ENCODE measurements at places on chromosomes 12 and 14.

DNA sequence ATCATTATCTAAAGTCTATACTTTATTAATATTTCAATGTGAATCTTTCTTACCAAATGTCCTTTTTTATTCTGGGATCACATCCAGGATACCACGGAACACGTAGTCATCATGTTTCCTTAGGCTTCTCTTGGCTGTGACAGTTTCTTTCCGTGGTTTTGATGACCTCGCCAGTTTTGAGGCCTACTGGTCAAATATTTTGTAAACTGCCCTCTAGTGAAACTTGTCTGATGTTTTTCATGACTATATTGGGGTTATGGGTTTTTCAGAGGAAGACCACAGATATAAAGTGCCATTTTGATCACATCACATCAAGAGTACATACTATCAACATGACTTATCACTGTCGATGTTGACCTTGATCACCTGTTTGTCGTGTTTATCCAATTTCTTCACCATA, 14.1 kb upstream of the SERPINA6 start:
- no peak for DNase-seq

DNA sequence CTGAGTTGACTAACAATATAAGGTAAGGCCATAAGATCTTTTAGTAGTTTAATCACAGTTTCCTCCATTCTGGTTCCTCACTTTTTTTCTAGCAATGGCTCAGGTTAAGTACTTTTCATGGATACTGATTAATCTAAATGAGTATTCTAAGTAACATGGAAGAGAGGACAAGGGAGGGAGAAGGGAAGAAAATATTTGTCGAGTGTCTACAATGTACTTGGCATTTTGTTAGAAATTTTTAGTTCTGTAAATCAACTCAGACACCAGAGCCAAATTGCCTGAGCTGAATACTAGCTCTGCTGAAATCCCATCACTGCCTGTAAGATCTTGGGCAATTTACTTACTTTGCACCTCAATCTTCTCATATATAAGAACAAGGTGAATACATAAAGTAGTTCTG, 20.2 kb downstream of the RERG start:
- DNase-seq: no peak

GRCh38 chr14:52219488-52220084, 47.9 kb upstream of the PTGDR start:
- DNase-seq: no peak

GRCh38 chr12:128155571-128155970, 111.4 kb upstream of the TMEM132C start:
- no peak for DNase-seq

DNA sequence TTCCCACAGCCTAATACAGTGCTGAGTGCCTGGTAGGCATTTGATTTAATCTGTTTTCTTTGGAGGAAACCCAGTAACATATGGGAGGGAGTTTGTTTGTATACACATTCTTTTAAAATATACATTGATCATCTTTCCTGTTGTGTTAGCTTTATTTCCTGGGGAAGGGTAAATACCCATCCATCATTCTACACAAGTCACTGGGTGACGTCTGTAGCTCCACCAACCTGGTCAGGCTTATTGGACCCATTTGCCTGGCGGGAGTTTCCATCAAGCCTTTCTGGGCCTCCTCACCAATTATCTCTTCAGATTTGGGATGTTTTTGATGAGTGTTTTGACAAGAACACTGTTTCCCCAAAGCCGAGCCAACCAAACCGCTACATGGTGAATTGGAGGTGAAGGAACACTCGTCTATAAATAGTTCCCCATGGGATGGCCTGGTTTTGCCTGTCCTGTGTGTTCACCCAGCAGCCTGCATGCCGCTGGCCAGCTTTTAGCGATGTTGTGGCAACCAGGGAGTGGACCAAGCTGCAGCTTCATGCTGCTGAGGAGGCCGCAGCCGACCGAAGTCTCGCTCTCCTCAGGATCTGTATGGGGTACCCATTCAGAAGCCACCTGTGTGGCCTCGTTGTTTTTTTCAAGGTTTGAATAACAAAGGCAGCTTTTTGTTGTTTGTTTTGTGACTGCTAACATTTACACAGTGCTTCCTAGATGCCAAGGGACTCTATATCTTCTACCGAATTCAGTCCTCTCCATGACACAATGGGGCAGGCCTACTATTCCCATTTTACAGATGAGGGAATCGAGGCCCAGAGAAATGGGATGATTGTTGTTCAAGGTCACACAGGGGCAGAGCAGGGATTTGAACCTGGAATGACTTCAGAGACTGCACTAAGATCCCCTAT, 22.6 kb downstream of the PLXNC1 start:
- DNase-seq: no peak

GRCh38 chr12:42326541-42327226, 717 bp downstream of the PPHLN1 start:
- peak; percentile 4 for DNase-seq

- DNase-seq: peak; percentile 76
Measured at GRCh38 chr12:49296034-49296835, 1.3 kb downstream of the PRPH start.

DNA sequence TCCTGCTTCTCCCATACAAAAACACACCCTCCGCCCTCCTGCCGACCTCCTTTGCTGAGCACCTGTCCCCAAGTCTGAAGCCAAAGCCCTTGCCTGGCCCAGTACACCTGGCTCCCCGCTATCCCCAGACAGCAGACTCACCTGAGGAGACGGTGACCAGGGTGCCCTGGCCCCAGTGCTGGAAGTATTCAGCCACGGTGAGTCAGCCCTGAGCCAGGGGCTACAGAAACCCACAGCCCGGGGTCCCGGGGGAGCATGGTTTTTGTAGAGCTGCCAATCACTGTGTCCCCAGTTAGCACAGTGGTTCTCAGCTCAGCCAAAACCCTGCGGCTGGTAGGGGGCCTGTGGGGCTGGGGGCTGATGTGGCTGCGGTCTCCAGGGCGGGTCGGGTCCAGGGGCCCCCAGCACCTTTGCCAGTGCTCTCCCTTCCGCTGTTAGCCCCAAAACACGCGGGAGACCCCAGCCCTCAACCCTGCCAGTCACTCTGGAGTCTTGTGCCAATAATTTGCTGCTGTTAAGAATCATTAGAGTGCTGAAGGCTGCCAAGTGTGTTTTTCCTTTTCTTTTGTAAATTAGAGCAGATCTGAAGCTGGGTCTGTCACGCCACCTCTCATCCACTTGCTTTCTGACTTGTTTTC, 339.0 kb downstream of the TMEM121 start:
- no peak for DNase-seq

GRCh38 chr14:45807178-45807899, 554.3 kb upstream of the MIS18BP1 start:
- no peak for DNase-seq

GRCh38 chr12:6199531-6200255, 507 bp upstream of the CD9 start:
- no peak for DNase-seq

DNA sequence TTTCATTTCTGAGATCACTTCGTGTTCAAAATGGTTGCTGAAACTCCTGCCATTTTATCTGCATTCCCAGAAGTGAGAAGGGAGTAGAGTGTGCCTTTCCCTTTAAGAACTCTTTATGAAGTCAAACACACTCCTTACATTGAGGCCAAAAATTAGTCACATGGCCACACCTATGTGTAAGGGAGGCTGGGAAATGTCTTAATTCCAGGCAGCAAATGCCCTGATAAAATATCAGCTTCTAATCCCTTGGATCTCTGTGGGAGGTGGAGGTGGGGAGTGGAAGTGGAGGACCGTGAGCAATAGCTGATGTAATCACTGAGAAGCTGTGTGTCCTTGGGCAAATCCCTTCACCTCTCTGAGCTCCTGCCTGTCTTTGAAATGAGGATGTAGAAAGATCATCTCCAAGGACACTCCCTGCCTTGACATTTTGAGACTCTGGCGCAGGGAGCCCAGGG, 22.7 kb upstream of the ANKRD9 start:
- DNase-seq: no peak

DNA sequence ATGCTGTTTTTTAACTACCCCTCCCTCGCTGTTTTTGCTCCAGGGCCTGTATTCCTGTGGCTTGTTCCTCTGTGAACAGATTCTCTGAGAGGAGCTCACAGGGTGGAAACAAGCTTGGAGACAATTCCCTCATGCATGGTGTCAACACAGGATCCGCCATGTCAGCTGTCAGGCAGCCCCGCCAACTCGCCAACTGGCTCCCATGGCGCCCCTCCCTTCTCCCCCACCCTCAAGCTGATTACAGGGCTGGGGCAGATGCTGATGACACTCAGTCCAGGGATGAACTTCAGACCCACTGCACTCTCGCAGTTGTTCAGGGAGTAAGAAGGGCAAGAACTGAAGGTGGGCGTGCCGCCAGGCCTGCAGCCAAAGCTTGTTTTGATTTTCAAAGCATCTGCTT, 229.9 kb downstream of the NTF3 start:
- DNase-seq: no peak

DNA sequence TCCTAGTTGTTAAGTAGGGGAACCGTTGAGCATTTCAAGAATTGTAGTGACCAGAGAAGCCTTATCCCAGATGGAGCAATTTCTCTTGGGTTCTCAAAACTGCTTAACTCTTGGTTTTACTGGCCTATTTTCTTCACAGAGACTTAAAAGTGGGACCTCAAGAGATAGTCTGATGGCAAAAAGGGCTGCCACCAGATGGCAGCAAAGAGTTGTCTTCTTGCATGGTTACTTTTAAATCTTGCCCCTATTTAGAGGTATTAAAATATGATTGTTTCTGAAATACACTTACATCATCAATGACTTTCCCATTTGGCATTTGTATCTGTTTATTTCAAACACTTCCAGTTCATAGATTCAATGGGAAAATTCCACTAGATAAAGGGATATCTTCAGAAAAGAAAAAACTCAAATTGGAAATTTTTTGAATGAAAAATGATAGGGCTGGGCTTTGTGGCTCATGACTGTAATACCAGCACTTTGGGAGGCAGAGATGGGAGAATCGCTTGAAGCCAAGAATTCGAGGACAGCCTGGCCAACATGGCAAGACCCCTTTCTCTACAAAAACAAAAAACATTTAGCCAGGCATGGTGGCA, 69.9 kb upstream of the CNTN1 start:
- peak; percentile 27 for DNase-seq

DNA sequence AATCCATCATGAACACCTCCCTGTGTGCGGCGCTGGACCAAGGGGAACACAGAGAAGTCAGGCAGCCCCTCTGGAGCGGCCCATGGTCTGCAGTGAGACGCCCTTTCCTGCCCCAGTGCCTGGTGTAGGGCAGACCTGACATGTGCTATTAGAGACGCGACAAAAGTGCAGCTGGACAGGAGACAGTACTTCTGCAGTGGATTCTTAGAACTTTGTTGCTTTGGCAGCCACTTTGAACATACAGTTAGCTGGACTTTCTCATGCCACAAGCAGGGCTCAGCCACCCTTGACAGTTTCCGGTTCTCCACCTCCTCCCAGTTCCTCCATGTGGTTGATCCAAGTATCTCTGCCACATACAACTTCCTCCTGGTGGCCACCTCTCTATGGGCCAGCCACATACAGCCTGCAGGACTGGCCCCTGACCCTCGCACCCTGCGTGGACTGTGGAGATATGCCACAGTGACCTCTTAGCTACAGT, 45.9 kb downstream of the LGMN start:
- DNase-seq: no peak

- DNase-seq: no peak
Measured at GRCh38 chr14:68979722-68980451, 785 bp upstream of the ACTN1 start.

DNA sequence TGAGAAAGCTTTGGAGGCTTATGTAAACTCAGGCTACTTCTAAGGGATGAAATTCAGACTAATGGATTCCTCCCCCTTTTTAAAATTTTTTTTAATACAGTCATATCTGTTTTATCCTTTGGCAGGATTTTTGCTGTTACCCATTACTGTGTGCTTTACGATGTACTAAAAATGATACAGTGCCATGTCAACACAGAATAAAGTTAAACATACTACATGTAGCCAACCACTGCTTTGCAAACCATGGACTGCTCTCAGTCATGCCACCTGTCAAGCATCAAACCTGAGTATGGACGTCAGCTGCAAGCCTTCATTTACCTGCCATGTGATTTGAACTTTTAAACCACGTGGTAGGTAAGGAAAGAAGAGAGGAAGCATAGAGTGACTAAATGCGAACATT, 325.8 kb downstream of the FUT8 start:
- DNase-seq: no peak

DNA sequence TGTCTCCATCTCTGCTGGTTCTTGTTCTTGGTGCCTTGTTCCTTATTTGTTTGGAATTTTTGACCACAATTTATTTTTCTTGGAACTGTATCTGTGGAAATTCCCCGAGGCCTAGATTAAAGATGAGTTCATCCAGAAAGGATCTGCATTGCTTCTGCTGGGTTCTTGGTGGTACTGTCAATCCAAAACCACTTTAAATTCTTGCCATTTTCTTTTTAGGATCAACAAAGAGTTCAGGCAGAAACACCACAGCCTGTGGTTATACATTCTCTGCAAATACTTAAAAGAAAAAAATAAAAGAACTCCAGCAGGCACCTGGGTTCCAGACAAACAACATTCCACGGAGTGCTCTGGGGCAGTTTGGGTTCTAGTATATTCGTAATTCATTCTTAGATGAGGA, 6.0 kb upstream of the VAMP1 start:
- DNase-seq: no peak

- no peak for DNase-seq
Measured at GRCh38 chr12:96141216-96141912, 52.8 kb upstream of the ELK3 start.

- DNase-seq: no peak
Measured at GRCh38 chr12:118850244-118850825, 131.0 kb upstream of the SRRM4 start.

DNA sequence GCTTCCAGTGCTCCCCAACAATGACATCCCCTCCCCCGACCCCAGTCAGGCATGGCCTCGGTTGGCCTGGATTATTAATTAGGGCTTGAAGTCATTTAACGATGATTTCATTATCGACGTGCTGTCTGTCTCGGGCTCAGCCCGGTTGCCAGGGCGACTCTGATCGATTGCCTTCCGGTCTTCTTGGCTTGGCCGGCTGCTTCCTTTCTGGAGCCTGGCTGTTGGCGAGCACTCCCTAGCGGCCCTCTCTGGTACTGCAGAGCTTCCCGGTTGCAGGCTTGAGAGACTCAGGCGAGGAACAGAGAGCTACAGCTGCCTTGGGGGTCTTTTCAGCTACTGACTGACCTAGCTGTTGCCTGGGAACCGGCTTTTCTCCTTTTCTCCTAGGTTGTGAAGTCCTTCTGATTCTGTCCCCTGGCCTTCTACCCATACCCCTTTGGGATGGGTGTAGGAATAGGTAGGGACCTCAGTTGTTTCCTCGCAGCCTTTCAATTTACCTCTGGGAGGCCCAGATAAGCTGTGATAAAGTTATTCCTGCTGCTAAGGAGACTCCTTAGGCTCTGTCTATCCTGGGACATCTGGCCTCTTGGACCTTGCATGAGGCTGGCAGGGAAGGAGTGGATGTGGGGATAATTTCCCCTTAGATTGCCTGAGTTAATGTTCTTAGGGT, 5.5 kb upstream of the CISTR start:
- peak; percentile 84 for DNase-seq

GRCh38 chr12:55724226-55724939, 4.2 kb downstream of the RDH5 start:
- DNase-seq: peak; percentile 78

GRCh38 chr12:87599459-87599858, 429.7 kb downstream of the C12orf50 start:
- DNase-seq: no peak

All from CD4-positive, alpha-beta T cell treated with Interleukin-17A for 4 hours (primary cell).